ENCODE measurements at places on chromosomes 4 and X.

GRCh38 chr4:143599827-143600226 lies 86.3 kb downstream of the SMARCA5 start:
- no peak for DNase-seq

DNA sequence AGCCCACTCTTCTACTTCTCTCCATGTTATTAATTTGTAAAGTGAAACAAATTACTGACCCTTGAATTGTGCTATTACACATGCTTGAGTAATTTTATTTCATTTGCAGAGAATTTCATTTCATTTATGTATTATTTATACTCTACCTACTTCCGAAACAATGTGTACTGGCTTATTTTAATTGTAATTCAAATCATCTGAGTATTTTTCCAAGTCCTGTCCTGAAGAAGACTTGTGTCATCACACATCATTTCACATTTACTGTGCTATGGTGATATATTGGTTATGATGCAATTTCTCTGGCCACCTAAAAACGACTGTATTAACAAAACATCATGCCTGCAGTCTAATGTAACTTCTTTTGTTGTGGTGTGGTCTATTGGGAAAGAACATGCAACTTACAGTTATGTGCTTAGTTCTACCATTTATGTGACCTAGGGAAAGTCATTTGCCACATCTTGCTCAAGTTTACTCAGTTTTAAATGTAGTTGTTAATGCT lies 384.5 kb downstream of the RPA4 start:
- no peak for DNase-seq

- DNase-seq: no peak
Observed at GRCh38 chr4:7189475-7190277, 2.7 kb upstream of the SORCS2 start.

DNA sequence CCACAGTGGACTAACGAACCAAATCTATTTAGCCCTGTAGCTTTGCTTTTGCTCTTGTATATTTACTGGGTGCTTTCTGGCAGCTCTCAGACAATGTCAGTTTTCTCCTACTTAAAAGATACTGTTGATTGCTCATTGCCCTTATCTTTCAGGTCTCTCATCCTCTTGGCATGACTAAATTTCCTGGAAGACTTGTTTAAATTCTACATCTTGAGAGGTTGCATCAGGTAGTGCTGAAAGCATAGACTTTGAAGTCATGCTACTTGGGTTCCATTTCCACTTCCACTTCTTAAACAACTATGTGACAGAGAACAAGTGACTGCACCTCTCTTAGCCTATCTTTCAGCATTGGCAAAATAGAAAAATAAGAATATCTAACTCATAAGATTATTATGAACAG lies 8.4 kb downstream of the TDO2 start:
- DNase-seq: no peak

DNA sequence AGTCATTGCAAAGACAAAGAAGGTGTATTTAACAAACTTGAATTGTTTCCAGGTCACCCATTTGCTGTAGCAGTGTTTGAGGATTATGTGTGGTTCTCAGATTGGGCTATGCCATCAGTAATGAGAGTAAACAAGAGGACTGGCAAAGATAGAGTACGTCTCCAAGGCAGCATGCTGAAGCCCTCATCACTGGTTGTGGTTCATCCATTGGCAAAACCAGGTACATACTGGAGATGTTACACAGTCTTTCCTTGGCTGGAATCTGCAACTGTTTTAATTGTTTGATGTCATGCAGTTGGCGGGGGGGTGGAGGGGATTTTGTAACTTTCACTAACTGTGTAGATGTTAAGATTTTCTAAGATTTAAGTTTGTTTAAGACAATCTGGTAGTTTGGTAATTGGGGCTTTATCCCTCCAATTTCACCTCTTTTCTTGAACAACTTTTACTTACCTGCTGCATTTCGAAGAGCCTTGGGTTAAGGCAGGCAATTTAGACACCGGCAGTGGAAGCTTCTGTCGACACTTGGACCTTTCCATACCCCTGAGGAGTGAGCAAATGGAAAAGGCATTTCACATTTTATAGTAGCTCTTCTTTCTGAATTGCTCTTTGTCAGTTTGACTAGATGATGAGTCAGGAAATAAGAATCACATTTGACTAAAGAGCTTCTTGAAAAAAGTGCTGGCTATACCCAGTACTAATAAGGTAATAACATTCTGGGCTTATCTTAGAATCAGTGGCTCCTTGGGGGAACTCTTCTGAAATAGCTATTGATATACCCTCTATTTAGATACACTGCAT lies 67.4 kb downstream of the EGF start:
- no peak for DNase-seq

DNA sequence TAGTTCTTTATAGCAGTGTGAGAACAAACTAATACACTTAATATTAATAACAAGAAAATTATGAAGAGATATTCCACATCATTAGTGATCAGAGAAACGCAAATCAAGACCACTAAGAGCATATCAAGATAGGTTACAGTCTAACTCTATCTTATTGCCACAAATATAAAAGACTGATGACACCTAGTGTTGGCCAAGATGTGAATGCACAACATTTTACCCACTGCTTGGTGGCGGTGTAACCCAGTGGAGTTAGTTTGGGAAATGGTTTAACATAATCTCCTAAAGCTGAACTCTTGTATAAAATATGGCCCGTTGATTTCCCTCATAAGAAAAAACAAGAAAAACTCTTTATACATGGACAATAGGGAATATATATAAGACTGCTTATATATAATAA lies 92.4 kb downstream of the SLITRK2 start:
- DNase-seq: no peak

DNA sequence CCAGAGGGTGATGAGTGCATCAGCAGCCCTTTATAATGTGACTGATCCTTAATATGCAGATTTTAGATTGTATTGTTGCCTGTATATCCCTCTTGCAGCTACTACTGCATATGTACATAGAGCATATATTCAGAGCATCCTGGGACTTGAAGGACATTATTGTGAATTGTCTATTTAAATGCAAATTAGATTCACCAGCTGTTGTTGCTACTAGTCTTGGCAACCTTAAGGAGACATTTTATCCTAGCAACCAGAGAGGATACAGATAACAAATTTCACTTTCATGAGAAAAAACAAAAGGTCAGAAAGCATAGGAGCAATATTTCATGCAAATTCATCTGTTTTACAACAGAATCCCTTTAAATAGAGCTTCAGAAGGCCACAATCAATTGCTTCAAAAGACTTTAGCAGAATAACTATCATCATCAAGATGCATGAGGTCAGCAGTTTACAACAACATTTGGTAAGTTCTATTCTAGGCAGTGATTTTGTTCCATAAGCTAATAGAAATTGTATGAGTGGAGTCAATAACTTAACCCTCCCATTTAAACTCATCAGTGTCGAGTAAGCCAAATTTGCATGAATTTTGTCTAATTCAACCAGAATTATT lies 148.6 kb downstream of the GC start:
- no peak for DNase-seq
